ENCODE measurements at places on chromosomes 5 and 9. TPM values are rescaled to one million over a fixed set of nuclear protein-coding genes. Genes with fewer than 3 reads are reported as not detected.

DNA sequence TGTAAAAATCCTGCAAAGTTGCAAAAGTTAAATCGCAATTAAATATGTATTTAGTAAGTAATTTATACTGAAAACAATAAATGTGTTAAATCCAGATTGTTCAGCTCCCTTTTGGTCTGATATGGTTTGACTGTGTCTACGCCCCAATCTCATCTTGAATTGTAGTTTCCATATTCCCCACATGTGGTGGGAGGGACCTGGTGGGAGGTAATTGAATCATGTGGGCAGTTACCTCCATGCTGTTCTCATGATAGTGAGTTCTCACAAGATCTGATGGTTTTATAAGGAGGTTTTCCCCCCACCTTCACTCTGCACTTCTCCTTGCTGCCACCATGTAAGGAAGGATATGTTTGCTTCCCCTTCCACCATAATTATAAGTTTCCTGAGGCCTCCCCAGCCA is 140.0 kb downstream of the CDH6 start:
- DNase-seq, result no peak

DNA sequence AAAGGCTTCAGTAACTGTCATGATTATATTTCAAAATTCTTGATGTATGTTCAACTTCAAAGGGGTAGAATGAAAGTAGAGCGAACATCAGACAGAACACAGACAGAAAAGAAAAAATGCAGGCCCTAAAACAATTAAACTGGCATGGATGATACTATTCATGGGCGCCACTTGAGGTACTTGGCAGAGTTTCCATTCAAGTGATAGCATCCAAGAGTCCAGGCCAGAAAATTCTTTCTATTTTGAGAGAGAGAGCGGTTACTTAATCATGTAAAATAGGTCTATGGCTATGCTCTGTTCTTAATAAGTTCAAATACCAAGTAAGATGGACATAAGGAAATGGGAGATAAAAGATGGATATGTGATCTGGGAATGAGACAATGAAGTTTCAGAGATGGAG is 21.4 kb upstream of the PRR16 start:
- no peak for DNase-seq

GRCh38 chr9:113660196-113660595 is 196.7 kb downstream of the RGS3 start:
- DNase-seq, result no peak

DNA sequence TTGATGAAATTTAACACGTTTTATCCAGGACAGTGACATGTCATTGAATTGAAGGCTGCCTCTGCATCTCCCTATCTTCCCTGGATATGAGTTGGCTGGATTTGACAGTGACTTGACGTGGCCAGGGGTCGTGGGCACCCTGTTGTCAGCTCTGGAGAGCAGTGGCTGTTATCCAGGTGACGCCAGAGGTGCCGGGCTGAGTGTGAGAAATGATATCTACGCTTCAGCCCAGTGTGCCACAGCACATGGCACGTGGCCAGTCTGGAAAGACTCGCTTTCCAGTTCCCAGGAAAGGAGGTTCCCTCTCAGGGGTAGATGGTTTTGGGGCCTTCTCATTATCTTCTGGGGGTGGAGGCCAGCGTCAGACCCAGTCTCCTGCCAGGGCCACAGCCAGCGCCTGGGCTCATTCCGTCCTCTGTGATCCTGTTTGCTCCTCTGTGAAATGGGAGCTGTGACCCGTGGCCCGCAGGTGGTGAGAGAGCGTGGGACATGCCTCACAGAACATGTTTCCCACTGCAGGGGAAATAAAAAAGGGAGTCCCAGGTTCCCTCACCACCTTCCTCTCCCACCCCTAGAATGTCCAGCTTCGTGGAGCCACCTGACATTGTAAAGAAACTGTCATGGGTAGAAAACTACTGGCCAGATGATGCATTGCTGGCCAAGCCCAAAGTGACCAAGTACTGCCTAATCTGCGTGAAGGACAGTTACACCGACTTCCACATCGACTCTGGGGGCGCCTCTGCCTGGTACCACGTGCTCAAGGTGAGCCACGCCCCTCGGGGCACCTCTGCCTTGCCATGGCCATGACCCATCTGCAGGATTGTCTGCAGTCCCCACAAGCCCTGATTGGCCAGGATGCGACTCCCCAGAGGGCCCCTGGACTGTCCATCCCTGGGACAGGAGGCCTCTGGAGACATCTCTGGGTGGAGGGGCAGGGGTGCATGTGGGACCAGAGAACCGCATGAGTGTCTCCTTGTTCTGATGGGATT is 76.5 kb downstream of the PHF2 start:
- DNase-seq, result no peak

The UTP15 gene
- 45.2 TPM for total RNA-seq
